Stimulated activated CD4-positive, alpha-beta T cell treated with anti-CD3 and anti-CD28 coated beads, Interleukin-12 subunit alpha, Interleukin-12 subunit beta, amount 100 ng/mL, for 4 hours (primary cell): ENCODE measurements at places on chromosomes 2 and 18.

DNA sequence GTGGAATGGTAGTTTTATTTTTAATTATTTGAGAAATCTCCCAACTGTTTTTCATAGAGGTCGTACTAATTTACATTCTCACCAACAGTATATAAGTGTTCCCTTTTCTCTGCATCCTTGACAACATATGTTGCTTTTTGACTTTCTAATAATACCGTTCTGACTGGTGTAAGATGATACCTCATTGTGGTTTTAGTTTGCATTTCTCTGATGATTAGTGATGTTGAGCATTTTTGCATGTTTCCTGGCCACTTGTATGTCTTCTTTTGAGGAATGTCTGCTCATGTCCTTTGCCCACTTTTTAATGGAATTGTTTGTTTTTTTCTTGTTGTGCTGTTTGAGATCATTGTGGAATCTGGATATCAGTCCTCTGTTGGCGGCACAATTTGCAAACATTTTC lies 242.5 kb downstream of the ZNF521 start:
- no peak for DNase-seq

- no peak for DNase-seq
Measured at GRCh38 chr2:228846161-228846560, 424.9 kb downstream of the PID1 start.

- DNase-seq = no peak
Measured at GRCh38 chr18:51425889-51426288, 228.4 kb upstream of the MEX3C start.

GRCh38 chr2:55618275-55619055 lies 1.0 kb upstream of the PPP4R3B start:
- DNase-seq = peak; percentile 37

- no peak for DNase-seq
Measured at GRCh38 chr18:69677595-69677994, 270.1 kb downstream of the CD226 start.

GRCh38 chr2:46001741-46002506 lies 295.3 kb upstream of the EPAS1 start:
- no peak for DNase-seq

DNA sequence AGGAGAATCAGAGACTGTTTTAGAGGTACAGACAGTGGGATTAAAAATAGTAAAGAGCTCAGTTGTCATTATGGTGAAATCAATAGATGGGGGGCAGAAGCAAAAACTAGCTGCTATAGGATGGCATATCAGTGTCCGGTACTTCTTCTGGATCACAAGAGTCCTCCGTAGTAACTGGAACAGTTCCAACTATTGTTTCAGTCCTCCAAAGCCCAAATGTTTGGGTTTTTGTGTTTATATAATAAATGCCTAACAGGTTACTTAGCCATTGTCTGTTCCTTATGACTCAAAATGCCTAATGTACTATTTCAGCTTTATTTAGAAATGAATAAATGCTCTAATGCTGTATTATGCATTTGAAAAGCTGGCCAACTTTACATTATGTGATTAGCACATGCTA lies 401.2 kb downstream of the PTH2R start:
- DNase-seq = no peak

GRCh38 chr18:70232261-70232660 lies 26.8 kb upstream of the RTTN start:
- no peak for DNase-seq

DNA sequence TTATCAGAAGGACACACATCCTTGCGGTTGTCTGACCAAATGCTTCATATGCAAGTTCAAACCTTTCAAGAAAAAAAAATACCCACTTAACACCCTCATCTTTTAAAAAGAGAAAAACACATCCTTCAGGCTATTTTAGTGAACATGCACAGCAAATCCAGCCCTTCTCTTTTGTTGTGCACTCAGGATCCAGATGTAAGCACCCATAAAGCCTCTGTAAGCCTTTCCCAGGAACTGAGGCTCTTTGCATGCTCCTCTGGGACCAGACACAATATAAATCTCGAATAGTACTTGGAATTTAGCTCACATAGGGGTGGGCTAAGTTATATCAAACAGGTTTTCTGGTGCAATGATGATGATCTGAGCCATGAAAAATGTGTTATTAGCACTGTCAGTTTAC lies 308.8 kb upstream of the FAM98A start:
- no peak for DNase-seq

- DNase-seq = no peak
Measured at GRCh38 chr18:57805117-57805516, 2.0 kb upstream of the ATP8B1 start.

- DNase-seq = no peak
Measured at GRCh38 chr18:58315739-58316215, 271.8 kb downstream of the NEDD4L start.

GRCh38 chr2:21467910-21468309 lies 344.1 kb downstream of the TDRD15 start:
- DNase-seq = no peak

DNA sequence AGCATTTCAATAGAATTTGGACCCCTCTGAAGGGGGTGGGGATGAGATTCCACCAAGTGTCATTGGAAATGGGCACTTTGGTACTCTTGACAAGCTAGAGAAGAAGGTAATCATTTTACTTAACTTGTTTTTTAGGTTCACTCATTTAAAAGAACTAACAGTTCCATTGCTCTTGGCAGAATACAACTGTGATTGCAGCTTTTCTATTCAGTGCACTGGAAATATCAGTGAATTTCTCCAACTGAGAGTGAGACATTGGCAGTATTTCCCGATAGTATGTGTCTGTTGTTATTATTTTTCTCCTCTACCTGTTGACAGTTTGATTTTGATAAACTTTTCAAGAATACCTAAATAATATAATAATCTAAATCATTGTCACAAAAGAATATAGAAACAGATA lies 1356.7 kb upstream of the NXPH2 start:
- no peak for DNase-seq

DNA sequence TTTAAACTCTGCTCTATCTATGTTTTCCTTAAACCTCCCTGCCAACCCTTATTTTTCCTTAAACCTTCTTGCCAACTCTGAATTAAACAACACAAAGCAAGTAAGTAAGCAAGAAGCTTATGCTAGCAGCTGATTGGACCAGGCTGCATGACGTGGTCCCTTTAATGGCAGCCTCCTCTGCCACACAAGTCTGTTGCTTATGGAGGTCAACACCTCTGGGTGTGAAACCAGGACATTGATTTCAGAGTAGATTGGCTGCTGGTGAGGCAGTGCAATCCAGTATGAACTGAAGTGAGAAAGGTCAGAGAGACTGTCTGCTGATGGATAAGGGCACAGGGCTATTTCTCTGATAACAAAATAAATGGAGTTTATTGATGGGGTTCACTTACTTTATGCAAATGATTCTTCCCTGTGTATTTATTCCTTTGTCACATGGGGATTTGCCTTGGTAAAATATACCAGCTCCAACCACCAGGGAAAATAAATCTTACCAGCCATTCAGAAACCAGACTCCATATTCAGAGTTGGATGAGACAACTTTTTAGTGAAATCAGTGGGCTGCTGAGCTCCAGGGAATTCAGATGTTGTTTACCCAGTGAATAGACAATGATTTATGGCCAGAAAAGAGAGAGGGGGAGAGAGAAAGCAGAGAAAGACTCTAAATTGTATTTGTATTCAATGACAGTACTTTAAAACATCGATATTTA lies 112.2 kb upstream of the NCKAP5 start:
- no peak for DNase-seq

DNA sequence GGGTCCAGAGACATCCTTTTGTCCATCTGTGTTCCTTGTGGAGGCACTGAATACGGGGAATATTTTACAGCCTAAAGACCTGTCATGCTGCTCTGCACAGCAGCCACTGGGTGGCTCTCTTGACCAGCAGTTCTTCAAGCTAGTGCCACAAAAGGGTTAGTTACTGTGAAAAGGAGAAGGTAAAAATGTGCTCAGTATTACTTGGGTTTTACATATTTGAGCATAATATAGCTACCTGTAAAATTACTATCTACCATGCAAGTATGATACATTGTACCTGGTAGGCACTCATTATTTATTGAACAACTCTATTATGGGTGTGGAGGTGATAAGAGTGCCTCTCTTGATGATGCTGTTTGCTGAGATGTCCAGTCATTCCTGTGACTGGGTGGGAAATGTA lies 23.6 kb downstream of the FZD5 start:
- DNase-seq = peak; percentile 22

DNA sequence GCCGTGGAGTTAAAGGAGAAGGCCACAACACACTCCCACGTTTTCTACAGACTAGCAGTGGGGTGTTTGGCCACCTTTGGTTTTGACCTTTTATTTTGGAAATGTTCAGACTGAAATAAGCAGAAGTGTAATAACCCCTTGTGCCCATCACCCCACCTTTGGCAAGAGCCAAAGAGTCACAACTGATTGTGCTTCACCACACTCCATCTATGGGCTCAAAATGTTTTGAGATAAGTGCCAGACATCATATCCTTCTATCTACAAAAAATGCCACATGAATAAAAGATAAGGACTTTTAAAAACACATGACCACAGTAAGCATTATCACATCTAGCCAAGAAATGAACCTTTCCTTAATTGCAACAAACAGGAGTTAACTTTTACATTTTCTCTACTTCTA lies 9.9 kb upstream of the GPR35 start:
- no peak for DNase-seq

DNA sequence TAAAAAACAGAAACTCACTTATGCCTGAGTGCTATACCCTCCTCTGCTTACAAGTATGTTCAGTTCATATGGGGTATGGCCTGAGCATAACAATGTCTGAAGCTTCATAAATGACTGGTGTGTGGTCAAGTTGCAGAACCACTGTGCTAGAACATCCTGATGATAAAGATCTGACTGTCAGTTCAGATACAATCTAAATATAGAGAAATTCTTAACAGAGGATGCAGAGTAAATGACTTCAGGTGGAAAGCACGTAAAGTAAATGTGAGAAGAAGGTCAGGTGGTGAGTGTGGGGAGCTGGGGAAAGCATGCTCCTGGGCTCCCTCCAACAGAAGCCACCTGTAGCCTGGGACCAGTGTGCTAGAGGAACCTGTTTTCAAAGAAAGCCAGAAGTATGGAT lies 926.2 kb downstream of the TSN start:
- DNase-seq = no peak

DNA sequence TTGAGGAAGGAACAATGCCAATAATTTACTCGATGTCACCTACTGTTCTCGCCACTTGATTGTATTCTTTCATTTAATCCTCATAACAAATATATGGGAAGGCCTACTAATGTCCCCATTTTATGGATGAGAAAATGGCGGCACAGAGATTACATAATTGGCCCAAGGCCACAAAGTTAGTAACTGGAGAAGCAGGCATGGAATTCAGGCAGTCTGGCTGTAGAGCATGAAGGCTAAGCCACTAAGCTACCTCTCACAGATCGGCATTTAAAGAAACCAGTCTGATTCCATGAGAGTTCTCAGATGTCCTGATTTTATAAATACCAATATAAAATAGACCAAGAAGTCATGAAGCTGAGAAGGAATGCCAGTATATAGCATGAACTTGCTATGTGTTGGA lies 121.8 kb upstream of the EPAS1 start:
- DNase-seq = no peak

GRCh38 chr2:240593026-240593702 lies 6.6 kb downstream of the CAPN10 start:
- DNase-seq = no peak

DNA sequence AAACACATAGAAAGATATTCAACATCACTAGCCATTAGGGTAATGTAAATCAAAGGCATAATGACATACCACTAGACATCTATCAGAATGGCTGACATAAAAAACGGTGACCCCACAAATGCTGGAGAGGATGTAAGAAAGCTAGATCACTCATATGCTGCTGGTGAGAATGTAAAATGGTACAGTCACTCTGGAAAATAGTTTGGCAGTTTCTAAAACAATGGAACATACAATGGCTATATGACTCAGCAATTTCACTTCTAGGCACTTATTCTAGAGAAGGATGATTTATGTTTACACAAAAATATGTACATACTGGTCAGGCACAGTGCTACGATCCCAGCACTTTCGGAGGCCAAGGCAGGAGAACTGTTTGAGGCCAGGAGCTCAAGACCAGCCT lies 87.3 kb downstream of the COLEC12 start:
- no peak for DNase-seq
